Stimulated activated CD8-positive, alpha-beta memory T cell treated with anti-CD3 and anti-CD28 coated beads, Interleukin-7, amount 100 ng/mL, for 1 hour (primary cell): ENCODE measurements at places on chromosomes 13 and 19.

- DNase-seq = no peak
Observed at GRCh38 chr19:47545061-47545948, 27.6 kb downstream of the ZNF541 start.

- DNase-seq = no peak
Observed at GRCh38 chr13:112634102-112634501, 46.1 kb upstream of the TUBGCP3 start.

- no peak for DNase-seq
Observed at GRCh38 chr13:73235385-73235784, 176.6 kb downstream of the KLF5 start.

GRCh38 chr19:45307361-45307760 is 15.3 kb downstream of the CKM start:
- no peak for DNase-seq

DNA sequence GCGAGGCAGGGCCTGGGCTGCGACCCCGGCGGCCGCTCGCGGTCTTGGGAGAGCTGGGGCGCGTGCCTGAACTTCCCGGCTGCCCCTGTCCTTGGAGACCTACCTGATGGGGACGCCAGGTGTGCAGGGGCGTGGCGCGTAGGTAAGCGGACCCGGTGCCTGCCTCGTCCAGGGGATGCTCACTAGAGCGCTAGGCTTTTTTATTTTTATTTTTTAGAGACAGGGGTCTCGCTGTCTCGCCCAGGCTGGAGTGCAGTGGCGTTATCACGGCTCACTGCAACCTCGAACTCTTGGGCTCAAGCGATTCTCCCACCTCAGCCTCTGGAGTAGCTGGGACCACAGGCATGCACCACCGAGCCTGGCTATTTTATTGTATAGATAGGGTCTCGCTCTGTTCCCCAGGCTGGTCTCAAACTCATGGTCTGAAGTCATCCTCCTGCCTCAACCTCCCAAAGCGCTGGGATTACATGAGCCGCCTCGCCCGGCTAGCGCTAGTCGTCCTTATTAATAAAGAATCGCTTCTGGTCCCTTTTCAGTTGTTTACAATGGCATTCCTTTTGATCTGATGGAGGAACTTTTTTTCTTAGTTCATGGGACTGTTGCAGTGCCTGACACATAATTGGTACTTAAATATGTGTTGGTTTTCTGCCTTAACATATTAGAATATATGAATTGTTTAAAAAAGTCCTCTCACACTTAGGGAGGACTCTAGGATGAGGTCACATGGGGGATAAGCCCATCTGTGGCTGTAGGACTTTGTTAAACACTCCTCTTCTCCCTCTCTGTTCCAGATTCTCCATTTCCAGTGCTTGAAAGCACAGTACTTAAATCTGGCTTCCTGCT is 812 bp downstream of the DPY19L3 start:
- DNase-seq = no peak

DNA sequence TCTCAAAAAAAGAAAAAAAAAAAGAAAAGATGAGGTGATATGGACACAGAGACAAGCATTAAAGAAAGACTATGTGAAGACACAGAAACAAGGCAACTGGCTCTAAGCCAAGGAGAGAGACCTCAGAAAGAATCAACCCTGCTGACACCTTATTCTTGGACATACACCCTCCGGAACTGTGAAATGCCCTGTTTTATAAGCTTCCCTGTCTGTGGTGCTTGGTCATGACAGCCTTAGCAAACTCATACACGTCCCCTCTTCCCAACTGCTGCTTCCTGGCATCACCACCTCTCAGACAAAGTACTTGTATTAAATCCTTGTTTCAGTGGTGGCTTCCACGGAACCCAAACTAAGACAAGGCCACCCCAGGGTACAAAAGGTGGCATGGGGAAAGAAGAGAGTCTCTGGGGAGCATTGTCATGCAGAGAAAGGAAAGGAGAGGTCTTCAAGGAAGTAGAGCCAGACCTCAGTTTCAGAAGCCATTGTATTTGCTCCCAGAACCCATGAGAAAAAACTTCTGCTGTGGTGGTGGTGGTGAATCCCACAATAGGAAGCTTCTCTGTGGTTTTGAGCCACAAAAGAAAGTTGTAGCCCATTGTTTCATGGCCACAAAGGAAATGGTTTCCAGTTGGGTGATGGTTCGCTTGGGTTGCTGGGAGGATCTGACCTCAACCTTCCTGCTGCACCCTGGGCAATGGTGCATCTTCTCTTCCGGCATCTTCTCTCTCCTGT is 16.3 kb upstream of the TSPAN16 start:
- DNase-seq = no peak

GRCh38 chr19:50928831-50929230 is 17.6 kb upstream of the KLK4 start:
- no peak for DNase-seq

- no peak for DNase-seq
Observed at GRCh38 chr19:40332669-40333068, 15.5 kb downstream of the C19orf47 start.

DNA sequence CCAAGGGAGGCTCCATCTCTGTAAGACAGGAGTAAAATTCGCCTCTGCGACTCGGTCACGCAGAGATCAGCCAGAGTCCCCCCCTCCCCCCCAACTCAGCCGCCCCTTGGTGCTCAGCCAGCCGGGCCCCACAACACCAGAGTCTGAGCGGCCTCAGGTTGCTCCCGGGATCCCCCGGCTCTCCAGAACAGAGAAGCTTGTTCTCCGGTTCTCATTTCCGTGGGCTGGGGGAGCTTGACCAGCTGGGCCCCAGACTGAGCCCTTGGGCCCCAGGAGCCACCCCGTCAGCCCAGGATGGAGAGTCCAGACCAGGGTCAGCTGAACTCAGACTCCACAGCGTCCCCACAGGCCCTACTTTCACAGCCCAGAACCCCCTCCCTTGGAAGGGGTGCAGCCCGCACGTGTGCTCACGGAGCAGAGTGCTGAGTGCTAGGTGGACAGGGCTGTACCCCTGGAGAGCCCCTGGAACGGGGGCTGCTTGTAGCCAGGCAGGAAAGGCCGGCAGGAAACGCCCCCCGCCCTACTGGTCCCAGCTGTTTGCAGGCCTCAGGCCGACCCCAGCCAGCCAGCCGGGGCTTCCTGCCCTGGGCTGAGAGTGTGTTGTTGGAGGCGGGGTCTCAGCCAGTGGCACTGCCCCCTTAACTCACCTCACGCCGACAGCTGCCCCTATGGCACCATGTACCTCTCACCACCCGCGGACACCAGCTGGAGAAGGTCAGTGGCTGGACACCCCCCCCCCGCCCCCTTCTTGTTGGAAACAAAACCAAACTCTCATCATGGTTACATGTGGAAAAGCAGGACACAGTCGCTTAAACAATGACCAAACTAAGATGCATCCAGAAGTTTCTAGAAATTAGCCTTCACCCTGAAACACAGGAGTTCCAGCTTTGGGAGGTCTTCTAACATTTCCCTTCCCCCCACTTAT is 44.4 kb downstream of the COMP start:
- no peak for DNase-seq

DNA sequence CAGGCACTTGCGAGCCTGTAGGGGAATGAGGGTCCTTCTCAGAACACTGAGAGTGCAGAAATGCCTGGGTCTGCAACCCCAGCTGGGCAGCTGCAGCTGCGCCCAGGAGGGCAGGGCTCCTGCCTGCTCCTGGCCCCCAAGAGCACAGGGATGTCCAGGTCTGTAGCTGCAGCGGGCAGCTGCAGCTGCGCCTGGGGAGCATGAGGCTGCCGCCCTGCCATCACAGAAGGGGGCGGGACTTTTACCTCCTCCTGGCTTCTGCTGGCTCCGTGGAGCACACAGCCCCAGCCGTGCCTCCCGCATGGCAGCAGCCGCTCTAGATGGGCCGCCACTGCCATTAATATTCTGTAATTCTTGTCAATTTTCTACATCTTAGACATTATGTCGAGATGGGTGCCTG is 17.8 kb downstream of the CPB2 start:
- DNase-seq = no peak

DNA sequence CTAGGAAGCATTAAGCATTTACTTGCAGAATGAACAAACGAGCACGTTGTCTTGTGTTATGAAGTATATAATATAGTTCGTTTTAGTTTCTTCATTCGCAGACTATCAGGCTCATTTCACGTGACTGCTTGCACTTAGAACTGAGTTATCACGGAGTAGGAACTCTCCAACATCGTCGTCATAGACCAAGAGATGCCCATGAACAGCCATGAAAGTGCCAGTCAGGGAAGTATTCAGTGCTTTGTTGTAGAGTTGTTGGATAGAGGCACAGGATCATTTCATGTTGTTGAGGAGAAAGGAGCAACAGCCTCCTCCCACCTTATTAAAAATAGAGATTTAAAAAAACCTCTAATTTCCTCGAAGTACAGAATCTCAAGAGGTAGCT is 977 bp upstream of the IL17D start:
- DNase-seq = no peak

DNA sequence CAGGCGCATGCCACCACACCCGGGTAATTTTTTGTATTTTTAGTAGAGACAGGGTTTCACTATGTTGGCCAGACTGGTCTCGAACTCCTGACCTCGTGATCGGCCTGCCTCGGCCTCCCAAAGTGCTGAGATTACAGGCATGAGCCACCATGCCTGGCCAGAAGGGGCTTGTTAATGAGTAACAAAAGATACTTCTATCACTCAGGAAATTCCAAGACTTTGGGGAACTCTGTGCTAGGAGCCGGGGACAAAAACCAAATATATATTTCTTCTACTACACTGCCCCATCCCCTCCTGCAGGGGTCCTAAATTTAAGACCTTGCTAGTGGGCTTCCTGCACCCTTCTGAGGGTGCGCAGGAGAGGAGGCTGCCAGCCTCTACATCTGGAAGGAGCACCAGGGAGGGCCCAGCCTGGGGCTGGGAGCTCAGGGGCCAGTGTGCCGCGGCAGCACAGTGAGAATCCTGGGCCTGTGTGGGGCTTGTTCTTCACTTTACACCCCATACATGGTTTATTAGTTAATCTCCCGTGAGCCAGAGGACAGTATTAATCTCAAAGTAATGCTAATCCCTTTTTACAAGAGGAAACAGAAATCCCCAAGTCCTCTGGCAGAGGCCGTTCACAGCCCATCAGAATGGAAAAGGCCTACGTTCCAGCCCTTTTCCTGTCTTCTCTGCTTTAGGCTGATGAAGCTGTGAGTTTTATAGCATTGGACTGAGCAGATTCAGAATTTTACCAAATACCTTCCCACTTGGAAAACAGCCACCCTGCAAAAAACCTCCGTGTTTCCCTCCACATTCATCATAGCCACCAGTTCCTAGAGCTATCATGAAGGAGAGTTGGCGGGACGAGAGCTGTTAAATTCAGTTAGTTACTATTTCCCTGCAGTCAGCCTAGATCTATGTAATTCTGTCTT is 44.4 kb upstream of the NPAS1 start:
- DNase-seq = no peak

DNA sequence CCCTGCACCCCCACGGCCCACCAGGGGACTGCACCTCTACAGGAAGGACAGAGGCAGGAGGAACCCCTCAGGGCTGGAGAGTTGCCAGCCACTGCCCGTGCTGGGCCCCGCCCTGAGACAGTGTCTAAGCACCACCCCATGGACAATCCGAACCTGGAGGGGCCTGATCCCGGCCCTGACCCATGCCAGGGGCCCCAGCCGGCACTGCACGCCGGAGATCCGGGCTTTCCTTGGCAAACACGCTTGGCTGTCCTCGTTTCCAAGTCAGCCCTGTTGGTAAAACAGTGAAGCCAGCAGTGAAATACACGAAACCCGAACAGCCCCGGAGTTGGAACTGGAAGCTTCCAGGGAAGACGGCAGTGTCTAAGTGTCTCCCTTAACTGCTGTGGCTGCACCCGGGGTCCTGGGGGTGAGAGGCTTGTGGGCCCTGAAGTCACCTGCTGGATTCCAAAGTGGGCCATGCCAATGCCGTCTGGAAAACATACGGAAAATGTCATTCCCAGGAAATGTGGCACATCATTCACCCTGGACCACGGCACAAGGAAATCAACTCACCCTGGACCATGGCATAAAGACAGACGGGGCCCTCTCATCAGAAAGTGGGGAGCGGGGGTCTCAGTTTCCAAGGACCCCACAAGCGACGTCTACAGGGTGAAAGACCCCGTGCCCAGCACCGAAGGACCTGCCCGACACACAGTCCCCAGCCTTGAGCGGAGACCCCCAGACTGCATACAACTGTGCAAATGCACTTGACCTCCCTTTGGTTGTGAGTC is 30.9 kb downstream of the RASA3 start:
- DNase-seq = no peak

DNA sequence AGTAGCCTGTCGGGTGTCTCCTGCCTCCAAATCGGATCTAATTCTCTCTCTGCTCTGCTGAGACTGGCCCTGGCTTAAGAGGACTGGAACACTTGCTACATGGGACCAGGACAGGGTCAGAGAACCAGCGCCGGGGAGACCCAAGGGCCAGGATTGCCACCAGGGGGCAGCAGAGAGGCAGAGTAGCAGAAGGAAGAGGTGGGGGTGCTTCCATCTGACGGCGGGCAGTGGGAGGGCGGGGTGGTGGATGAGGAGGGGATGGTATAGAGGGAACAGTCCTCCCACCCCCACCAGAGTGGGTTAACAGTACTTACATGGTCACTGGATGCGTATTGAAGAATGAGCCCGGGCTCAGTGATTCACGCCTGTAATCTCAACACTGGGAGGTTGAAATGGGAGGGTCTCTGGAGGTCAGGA is 11.9 kb downstream of the SELENOW start:
- DNase-seq = peak; percentile 51

DNA sequence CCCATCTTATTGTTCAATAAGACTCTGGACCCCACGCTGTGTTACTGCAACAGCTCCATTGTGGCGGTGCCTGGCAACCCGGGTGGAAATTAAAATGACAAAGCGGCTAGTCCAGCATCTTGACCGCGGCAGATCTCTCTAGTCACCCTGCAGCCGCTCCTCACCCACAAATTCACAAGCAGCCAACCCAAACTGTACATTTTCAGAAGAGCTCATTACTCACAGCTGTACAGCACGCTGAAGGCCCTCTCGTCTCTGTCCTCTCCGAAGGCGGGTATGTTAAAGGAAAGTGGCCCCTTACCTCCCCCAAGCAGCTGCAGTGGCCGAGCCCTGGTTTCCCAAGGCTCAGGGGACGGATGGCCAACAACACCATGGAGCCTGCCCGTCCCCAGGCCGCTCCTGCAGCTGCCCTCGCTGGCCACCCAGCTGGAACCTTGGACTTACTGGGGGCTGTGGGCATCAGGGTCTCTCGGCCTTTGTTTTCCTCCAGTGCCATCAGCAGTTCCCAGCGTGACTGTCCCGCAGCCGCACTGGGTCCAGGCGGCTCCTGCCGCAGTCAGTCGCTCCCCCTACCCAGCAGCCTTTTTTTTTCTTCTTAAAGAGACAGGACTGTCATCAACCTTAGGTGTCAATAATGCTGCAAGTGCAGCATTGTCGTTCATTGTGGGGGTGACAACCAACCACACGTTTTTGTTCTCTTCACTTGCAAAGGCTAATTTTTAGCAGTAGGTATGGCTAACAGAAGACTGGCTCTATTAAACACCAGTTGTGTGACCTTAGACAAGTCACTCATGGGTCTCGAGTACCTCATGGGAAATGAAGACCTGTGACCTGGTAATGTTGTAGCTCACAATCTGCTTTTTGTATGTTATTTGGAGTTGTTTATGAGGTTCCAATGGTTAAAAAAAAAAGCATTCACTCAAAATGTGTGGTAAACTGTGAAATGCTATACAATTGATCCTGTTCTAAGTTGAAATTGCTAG is at the start of gene SACS:
SACS (minus strand) TSS at position 532 of the 983 bp plus-strand sequence. CDS start 22,463 bp downstream, outside the sequence.
- no peak for DNase-seq

- no peak for DNase-seq
Observed at GRCh38 chr13:108573455-108573854, 56.0 kb upstream of the MYO16 start.

- no peak for DNase-seq
Observed at GRCh38 chr19:51786646-51787494, 8.1 kb upstream of the FPR3 start.
